Neural progenitor cell (in vitro differentiated cells): ENCODE measurements at places on chromosomes 6 and 20.

- no peak for DNase-seq
Measured at GRCh38 chr6:7883381-7883780, 27.2 kb downstream of the TXNDC5 start.

DNA sequence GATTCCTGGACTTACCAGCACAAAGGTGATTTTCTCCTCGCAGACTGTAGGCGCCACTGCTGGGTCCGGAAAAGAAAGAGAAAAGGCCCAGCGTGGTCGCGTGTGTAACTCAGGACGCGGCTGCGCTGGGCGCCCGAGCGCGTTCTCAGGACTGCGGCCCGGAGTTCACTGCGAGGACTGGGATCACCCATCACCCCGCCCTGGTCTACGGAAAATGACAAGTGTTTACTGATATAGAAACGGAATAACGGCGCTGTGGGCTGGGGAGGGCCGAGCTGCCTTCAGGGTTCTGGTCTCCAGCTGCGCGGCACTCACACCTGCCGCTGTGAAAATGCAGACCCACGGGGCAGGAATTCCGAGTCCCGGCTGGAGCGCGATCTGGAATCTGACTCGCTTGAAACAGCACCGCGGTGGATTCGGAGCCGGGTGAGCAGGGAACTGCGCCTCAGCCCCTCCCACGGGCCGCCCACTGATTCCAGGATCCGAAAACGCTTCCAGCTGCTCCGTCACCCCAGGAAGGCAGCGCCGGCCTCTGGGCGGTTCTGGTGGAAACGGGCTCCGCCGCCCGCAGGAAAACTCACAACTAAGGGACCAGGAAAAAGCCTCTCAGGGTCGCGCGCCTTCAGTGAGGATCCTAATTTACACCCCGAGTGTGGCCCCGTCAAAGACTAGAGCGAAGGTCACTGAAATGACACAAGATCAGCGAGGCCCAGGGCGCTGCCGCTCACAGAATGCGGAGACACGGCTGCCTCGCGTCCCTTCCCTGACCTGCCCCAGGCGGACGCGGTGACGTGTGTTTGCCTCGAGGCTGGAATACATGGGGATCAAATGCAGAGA, 34.5 kb downstream of the HLA-A start:
- DNase-seq: peak; percentile 79

DNA sequence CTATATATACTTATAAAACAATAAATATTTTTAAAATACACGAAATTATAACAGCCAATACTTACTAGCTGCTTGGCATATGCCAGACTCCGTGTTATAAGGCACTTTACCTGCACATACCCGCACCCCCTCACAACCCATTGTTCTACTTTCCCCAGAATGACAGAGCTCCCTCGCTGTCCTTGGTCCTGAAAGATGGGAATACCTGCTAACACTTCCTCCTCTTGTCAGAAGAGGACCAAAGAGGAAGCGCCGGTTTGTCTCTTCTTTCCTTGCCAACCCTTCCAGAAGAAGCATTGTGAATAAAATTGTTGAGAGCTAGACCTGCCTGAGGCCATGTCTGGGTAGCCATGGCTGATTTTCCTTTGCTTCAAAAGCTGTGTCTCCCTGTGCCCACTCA, 149.3 kb downstream of the PTPRT start:
- peak; percentile 85 for DNase-seq

- DNase-seq: no peak
Measured at GRCh38 chr20:49174183-49174582, 14.0 kb downstream of the STAU1 start.

DNA sequence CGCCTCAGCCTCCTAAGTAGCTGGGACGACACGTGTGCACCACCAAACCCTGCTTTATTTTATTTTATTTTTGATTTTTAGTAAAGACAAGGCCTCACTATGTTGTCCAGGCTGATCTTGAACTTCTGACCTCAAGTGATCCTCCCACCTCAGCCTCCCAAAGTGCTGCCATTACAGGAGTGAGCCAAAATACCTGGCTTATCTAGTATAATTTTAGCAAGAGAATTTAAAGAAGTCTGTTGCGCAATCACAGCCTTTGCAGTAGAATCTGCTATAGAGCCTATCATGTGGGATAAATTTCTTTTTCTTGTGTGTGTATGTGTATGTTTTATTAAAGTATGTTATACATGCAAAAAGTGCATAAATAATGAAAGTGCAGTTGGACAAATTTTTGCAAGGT, 92.1 kb upstream of the ANKEF1 start:
- DNase-seq: no peak

- DNase-seq: no peak
Measured at GRCh38 chr6:117601811-117602150, 530 bp downstream of the GOPC start.

GRCh38 chr20:35947907-35948306, 6.4 kb downstream of the SCAND1 start:
- no peak for DNase-seq

- DNase-seq: no peak
Measured at GRCh38 chr20:2713285-2713684, 20.7 kb downstream of the EBF4 start.

DNA sequence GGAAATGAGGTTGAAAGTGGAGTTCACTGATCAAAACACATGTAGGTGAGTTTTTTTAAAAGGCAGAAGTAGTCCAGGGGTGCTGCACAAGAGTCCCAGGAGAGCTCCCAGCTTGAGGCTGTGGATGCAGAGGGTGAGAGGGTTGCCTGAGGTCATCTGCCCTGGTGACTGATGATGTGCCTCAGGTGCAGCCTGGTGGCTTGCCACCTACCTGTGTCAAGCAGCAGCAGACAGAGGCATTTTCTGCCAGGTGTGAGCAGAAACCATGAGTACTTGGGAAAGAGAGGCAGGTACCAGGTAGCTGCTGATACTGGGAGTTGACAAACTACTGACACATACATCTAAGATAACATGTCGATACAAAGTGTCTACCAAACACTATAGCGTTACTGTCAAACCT, 92.5 kb downstream of the SCP2D1 start:
- DNase-seq: no peak

- peak; percentile 42 for DNase-seq
Measured at GRCh38 chr6:152124429-152125074, 317.1 kb downstream of the ESR1 start.

DNA sequence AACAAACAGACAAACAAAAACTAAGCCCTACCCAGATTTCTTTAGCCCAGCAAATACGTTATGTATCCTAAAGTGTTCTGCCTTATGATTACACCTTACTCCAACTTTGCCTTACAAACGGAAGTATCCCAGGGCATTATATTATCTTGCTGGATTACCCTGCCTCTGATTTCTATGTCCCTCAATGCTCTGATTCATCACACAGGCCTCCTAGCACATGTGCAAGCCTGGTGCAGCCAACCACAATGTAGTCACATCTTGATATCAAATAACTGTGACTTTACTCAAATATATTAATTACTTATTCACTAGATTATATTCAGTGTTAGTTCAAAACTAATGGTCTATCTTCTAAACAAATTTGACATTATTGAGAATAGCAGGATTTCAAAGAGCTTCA, 598.6 kb downstream of the TBC1D32 start:
- no peak for DNase-seq

DNA sequence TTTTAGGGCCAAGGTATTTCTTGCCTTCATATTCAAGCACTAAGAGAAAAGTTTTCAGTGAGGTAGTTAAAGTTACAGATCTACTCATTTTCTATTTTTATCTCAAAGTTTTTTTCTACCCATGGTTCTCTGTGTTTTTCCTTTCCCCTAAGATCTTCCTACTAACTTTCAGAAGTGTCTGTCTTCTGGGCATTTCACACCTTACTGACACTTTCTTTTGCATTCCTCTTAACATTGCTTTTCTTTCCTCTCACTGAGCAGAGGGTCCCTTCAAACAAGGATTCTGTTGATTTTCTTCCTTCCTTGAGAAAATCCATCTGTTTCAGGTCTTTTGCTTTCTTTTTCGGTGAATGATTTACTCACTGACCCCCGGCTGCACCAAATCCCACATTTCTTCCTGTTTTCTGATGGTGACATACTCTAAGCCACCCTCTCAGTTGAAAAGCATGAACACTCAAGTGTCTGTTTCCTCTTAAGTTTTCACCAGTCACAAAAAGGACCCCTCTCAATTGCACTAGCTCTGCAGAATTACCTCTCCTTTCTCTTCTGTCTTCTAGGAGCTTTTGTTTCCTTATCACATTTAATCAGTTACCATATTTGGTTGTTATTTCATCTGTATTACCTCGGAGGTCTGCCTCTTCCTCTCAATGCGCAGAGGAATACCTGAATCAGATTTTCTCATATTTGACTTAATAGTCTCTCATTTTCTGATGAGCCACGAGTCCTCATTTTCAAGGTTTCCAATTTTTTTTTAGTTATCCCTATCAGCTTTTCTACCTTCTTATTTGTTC, 73.5 kb upstream of the RNF217 start:
- DNase-seq: no peak

DNA sequence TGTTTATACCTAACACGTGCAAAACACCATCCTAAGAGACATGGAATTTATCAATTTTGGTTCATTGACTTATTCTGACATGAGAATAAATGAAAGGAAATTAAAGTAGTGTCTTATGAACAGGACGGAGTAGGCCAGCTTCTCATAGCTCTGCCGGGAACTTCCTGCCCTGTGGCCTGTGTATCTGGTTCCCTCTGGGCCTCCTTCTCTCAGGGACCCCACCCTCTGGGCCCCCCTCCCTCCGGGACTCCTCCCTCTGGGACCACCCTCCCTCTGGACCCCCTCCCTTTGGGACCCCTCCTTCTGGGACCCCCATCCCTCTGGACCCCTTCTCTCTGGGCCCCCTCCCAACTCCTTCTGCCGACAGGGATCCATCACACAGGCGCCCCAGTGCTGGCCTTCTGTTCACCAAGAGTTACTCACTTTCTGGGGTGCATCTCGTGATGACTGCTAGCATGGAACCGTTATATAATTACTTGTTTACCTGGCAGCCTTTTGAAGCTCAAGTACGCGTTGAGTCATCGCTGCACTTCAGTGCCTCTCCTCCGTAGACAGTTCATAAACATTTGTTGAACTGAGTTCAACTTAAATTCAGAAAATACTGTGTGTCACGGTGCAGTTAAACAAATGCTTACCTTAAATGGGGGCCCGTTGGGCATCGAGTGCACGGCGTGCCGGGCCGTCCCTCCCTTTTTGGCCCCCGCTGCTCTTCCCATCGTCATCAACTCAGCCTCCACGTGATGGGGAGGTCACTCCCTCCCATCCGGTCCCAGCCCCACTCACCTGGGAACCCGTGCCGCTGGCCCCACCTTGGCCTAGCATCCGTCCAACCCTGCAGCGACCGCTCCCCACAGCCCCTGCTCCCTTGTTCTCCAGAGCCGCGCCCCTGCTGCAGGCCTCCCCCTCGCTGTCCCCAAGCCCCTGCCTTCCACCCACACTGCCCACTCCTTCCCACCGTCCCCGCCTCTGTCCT, 8.1 kb downstream of the CCR6 start:
- DNase-seq: no peak

- DNase-seq: no peak
Measured at GRCh38 chr6:116564311-116564710, 7.0 kb upstream of the RWDD1 start.

DNA sequence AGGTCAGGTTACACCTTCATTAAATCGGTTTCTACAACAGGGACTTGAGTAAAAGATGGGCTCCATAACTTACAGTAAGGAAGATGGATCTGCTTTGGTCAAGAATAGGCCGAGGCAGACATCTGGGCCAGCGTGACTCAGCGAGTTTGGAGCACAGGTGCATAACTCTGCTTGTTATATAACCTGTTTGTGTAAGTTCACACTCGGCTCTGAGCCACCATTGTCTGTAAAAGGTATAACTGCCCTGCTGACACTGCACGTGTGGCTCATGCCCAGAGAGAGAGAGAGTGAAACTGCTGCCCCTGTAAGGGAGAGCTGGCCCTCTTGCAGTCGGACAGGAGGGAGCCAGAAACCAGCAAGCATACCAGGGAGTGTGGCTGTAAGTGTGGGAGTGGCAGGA, 737.9 kb upstream of the SLC35B3 start:
- no peak for DNase-seq

GRCh38 chr6:34143884-34144580, 1.9 kb downstream of the GRM4 start:
- peak; percentile 95 for DNase-seq

DNA sequence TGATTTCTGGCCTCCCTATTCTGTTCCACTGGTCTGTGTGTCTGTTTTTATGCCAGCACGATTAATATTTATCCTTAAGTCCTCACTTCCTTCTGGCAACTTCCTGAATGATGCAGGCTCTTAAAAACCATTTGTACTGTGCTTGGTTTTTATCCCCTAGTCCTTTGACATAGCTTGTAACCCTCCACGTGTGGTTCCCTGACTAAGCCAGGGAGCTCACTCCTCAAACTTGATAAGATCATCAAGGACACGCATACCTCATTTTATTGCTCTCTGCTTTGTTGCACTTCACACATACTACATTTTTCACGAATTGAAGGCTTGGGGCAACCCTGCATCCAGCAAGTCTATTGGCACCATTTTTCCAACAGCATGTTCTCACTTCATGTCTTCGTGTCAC, 166.4 kb upstream of the UST start:
- no peak for DNase-seq

DNA sequence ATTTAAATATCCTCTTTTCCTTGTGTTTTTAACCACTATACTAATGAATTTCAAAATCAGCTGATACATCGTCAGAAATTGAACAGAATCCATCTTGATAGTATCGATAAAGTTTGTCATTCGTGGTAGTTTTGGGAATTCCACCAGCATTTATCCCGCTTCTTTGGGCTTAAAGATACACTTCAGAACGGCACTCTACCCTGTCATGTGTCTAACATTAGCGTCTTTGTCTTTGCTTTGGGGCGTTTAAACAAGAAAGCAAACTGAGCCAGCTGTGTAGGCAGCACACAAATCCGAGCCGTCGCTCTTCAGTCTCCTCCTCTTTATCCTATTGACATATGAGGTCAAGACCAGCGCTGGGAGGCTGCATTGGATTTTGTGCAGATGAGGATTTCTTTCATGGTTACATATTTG, 27.5 kb upstream of the NHSL1 start:
- DNase-seq: peak; percentile 69

GRCh38 chr20:63973636-63974401, 4.1 kb upstream of the ZNF512B start:
- peak; percentile 94 for DNase-seq

DNA sequence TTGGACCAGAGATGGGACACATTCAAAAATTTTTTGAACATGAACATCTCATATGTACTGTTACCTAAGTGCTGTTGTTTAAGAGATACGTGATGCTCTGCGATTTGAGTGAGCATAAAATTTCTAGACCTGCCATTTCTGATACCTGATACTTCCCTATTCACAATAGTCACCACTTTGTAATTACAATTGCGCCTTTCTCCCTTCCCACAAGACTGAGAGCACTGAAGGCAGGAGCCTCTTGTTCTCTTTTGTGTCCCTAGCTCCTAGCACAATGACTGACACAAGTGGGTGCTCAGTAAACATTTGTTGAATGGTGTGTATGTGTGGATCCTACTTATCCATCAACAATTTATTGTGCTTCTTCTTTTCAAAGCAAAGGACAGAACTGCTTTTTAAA, 92.8 kb upstream of the TMEM30A start:
- peak; percentile 38 for DNase-seq

DNA sequence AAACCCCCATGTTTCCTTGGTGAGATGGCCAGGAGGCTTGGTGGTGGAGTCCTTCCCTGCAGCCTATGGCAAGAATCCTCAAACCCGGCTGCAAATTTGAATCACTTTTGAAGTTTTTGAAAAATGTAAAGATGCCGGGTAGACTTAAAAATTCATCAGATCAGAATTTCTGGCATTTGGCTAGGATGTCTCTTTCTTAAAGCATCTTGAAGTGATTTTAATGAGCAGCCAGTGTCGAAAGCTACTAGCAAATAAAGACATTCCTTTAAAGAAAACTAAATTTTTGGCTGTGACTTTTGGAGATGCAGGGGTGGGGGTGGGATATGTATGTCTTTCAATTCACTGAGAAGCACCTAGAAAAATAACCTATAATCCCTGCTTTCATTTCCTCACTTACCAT, 25.6 kb upstream of the NOX3 start:
- no peak for DNase-seq

GRCh38 chr6:96683819-96684528, 121.0 kb downstream of the FHL5 start:
- no peak for DNase-seq
